Fibroblast of the aortic adventitia (primary cell): ENCODE measurements at places on chromosomes 16 and 17. TPM values are rescaled to one million over a fixed set of nuclear protein-coding genes. Genes with fewer than 3 reads are reported as not detected.
A peak's percentile ranks its signal among the peaks of the same experiment; 100 is the strongest.

DNA sequence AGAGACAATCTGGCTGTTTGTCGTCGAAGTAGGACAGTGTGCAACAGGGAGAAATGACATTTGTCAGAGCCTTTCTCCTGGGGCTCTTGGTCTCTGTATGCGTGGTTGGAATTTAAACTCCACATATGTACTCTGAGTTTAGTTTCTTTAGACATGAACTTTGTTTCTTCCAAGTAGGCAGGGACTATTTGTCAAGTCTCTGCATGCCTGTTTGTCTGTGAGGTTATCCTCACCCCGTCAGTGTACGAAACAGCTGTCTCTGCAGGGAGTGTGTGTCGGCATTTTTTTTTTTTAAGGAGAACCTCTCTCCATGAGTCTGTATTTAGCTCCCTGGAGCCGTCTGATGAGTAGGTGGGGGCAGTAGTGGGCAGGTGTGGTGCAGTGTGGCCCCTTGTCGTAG lies 29.7 kb downstream of the NDEL1 start:
- no peak for DNase-seq

DNA sequence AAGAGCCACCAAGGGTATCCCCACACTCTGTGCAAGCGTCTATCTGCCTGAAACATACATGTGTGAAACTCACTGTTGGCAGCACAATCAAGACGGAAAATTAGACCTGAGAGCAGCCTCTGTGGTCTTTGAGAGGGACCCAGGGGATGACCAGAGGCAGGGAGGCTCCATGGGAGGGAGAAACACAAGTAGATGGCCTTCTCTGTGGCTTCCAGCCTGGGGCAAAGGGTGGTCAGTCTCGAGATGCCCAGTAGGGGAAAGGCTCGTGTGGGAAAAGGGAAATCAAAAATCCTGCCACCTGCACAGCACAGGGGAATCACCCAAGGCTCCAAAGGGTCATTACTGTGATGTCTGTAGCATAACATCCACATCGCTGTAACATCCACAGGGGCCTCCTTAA lies 823.3 kb downstream of the KCNJ18 start:
- DNase-seq, result no peak

DNA sequence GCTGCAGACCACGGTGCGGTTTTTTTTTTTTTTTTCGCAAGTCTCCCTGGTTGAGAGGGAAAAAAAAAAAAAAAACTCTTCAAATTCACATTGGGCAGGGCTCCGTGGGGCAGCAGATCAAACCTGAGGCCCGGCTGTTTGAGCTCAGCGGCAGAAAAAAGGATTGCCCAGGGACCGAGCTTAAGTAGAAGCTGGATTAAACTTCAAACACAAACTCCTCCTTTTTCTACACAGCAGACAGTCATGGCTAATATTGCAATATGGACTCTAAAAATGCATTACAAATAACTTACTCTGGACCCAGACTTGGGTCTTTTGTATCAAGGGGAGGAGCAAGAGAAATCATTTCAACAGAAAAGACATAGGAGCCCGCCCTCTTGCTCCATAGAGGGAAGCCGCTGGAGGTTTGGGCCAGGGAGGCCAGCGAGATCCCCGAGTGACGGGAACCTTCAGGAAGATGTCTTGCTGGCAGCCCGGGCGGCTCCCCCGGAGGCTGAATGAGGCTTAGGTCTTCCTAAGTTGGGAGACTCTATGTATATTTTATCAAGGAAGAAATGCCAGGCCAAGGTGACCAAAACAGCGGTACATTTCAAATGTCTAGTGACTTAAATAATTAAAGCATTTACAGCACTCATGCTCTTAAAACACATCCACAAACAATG lies 167.7 kb downstream of the ZNF423 start:
- no peak for DNase-seq

- DNase-seq, result peak; percentile 70
Measured at GRCh38 chr16:67241008-67241900, 6.0 kb downstream of the FHOD1 start.

Gene MYH8
- total RNA-seq, result not detected in 2 replicates

DNA sequence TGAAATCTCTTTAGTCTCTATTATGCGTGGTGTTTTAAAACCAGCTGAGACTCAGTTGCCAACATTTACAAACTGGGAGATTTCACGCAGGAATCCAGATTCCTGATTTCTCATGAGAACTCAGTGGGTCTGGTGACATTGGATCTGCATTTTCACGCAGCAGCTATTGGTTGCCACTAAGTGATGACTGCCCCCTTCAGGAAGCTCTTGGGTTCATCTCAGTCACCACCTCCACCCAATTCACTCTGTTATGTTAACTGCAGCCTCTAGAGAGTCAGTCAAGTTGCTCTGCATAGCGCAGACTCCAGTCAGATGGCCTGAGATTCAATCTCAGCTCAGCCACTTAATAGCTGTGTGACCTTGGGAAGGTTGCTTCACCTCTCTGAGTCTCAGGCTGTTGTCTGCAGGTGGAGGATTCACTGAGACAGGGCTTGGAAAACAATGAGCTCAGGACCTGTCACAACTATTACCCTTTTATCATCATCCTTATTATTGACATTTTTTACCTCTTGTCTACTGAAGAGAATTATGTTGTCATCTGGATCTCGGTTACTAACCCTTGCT lies 6.4 kb downstream of the SHISA9 start:
- no peak for DNase-seq

Gene CCT6B
- total RNA-seq, result 3.2 and 12.0 TPM in 2 replicates

DNA sequence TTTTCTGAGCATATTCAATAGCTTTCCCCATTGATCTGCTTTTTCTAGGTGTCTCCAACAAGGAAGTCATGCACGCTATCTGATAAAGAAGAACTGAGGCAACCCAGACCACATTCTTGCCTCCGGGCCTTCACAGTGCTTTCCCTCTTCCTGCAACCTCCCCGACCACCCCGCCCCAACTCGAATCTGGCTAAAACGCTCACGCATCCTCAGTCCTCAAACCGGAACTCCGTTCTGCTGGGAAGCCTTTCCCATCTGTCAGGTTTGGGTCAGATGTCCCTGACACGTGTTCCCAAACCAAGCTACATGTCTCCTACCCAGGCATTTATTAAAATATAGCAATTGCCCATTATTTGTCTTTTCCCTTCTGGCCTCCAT lies 112.7 kb downstream of the VPS53 start:
- DNase-seq, result no peak
